ENCODE measurements at places on chromosomes 2 and 18.

GRCh38 chr18:24727685-24728084, 267.2 kb downstream of the HRH4 start:
- no peak for DNase-seq

- DNase-seq: no peak
Measured at GRCh38 chr18:79583984-79584401, 95.6 kb upstream of the CTDP1 start.

DNA sequence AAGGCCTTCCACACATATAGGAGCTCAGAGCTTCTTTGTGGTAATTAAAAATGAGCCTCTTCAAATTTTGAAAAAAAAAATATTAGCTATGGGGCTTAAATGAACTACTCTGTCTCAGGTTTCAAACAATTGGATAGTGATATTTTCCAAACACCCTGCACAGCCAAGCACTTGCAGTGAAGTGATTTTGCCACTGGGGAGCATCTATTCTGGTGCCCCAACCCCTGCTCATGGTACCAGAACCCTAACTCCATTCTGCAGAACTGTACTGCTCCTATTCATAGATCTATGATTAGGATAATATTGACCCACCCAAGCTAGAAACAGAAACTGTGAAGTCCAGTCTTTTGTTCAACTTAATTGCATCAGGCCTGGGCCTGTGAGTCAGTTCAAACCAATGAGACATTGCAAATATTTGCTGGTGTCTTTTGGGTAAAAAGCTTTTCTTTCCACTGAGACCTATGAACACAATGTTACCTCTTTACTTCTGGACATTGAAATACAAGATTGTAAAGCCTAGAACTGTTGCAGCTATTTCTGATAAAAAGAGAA, 324.0 kb downstream of the GALNT13 start:
- DNase-seq: no peak

DNA sequence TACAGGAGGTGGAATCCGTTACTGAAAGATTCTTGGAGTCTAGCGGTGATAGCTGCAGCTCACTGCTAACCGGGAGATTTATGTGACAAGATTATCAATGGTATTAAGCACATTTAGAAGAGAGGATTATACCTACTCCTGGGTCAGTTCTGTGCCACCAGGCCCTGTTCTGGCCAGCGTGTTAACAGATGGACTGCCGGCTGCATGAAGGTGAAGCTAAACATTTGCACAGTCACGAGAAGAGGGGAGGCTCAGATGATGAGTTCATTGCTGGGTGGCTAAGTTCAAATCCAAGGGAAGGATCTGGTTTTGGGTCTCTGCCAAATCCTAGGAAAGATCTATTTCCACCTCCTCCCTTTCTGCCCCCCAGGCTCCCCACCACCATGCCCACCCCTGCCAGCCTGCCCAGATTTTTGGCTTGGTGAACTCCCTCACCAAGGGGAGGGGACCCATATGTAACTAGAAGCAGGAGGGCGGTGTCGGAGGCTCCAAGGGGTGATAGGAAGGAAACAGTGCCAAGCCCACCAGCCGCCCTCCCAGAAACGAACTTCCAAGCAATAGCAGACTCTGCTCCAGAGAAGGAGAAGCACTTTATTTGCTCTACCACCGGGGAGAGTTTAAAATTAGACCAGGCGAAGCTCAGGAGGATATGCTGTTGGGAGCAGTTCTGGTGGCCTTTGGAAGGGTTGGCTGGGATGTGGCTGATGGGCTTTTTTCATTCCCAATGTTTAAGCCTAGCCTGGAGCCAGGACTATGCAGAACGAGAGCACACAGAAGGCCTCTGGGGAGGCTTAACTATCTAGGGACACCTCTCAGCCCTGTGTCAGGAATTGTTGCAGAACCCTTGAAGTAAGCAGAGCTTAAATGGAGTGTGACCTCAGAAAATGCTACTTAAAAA, 200.5 kb downstream of the KLHL29 start:
- DNase-seq: no peak

- DNase-seq: peak; percentile 42
Measured at GRCh38 chr2:98487806-98488189, 43.1 kb downstream of the INPP4A start.

DNA sequence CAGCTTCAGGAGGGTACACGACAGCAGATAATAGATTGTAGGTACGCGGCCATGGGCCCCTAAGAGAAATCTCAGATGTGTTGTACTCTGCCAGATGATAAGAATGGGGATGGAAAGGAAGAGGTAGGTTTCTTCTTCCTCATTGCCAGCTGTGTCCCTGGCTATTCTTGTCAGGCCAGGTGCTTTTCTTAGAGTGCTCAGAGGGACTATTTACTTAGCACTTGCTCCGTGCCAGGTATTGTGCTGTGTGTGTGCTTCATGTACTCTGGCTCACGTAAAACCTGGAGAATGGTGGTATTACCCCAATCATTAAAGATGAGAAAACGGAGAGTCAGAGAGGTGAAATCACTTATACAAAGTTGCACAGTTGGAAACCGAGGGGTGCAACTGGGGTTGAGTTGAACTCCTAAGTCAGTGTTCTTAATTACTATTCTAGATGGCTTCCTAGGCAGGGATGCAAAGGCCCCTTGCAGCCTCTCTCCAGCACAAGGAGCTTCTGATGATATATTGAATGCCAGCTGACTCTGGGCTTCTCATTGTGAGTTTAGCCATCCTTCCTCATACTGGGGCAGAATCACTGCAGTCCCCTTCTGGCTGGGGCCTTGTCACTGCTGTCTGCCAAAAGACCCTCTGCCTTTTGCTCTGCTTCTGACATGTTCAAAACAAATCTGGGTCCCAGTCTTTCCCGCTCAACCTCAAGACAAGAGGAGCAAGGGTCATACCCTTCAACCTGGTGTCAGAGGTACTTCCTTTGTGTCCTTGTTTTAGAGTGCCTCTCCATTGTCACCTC, 60.7 kb downstream of the LYPD1 start:
- DNase-seq: no peak

GRCh38 chr2:31202041-31202440, 15.3 kb downstream of the CAPN14 start:
- no peak for DNase-seq

GRCh38 chr18:45826084-45826483, 609 bp downstream of the SIGLEC15 start:
- no peak for DNase-seq

DNA sequence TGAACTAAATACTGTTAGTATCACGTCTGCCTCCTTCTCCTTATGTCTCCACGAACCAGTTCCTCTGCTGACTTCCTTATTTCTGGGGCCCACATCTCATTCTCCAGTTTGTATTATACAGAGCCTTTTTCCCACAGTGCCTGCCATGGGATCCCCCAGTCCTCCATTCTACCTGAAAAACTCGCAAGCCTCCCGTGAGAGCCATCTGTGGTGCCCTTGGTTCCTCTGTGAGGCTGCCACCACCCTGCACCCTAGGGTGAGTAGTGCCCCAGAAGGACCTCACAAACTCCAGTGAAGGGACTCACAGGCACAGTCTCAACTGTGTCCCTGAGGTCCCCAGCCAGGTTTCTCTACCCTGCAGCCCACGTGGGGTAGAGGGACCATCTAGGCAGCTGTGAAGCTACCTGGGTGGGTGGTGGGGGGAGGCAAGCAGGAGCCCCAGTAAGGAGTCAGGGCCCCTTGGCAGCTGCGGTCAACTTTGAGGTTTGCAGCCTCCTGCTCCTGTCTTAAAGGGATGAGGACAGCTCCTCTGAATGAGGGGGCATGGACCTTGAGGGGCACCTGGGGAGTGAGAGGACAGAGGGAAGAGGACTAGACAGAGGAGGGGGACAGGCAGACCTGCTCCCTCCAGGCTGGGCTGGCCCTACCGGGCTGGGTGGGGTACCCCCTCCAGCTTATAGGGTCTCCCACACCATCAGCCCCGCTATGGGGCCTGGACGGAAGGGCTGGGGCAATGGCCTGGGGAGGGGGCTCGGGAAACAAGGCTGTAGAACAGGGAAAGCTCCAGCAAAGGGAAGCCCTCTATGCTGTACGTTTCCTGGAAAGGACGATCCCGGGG, 1.0 kb downstream of the PSTPIP2 start:
- peak; percentile 55 for DNase-seq

GRCh38 chr2:53445383-53446070, 322.1 kb upstream of the CHAC2 start:
- DNase-seq: no peak

DNA sequence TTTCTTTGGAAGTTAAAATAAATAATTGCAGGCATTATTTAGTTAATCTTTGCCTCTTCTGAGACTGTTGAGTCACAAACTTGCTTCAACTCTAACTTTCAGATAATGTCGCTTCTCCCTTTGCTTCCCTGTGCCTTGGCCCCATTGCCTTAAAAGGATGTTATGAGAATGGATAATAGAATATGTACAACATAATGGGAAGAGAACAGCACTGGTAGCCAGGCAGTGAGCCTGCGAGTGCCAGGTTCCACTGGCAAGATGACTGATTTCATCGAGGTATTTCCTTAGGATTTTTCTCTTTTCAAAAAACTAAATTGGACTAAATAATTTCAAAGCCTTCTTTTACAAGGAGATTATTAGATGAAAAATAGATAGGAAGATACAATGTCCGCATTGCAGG, 420.9 kb downstream of the TGIF1 start:
- DNase-seq: no peak

All from hematopoietic multipotent progenitor cell (in vitro differentiated cells).